ENCODE measurements at places on chromosomes 4 and X. TPM values are rescaled to one million over a fixed set of nuclear protein-coding genes. Genes with fewer than 3 reads are reported as not detected.

DNA sequence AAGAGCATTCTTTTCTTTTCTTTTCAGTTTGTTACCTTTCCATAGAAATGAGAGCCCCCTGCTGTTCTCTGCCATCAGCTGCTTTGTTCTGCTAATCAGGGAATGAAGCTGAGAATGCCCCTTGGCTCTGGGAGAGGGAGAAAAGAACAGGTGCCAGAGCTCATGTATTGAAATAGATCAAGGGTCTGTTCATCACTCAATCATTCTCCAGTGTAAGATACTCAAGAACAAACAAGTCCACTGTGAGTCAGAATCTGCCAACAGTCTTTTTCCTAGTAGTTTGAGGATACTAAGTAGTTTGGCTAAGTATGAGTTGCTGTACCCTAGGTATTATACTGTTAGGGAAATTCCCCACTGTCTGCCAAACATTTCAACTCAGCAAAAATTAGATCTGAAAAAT lies 144.3 kb downstream of the RTL3 start:
- DNase-seq, result no peak

- no peak for DNase-seq
Measured at GRCh38 chrX:37287741-37288444, 61.3 kb upstream of the PRRG1 start.

GRCh38 chrX:111123125-111123524 lies 27.1 kb downstream of the PAK3 start:
- no peak for DNase-seq

GRCh38 chr4:7710576-7711306 lies 228.9 kb downstream of the AFAP1 start:
- DNase-seq, result no peak

GRCh38 chr4:76013540-76013939 lies 6.2 kb upstream of the CXCL9 start:
- DNase-seq, result no peak

DNA sequence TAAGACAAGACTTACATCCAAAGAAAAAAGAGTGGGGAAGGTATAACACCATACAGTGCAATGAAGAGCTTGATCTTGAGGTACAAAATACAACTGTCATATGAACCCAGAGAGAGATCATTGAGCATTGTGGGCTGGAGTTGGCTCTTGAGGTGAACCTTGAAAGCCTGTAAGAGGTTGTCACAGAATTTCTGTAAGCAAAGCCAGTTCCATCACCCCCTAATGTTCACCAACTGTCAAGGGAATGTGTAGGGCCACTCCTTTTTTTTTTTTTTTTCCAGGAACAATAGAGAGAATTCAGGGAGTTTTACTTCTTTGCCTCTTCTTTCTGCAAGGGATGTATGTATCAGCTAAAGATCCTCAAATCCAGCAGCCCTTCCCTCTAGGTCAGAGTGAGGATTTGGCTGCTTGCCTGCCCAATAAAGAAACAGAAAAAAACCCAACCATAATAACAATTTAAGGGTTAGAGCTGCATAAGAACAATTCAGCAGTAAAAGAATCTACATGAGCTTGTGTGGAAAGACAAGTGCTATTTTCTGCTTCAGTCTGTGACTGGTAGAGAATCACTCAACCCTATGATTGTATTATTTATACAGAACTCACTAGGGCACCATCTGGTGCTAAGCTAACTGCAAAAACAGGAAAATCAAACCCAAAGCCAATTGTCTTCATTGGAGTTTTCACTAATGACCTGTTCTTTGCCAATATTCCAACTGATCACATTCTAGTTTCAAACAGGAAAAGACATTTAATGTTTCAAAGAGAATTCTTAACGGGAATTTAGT lies 217.5 kb upstream of the TEX13C start:
- no peak for DNase-seq

The MMAA gene
- total RNA-seq, result 12.4 TPM

DNA sequence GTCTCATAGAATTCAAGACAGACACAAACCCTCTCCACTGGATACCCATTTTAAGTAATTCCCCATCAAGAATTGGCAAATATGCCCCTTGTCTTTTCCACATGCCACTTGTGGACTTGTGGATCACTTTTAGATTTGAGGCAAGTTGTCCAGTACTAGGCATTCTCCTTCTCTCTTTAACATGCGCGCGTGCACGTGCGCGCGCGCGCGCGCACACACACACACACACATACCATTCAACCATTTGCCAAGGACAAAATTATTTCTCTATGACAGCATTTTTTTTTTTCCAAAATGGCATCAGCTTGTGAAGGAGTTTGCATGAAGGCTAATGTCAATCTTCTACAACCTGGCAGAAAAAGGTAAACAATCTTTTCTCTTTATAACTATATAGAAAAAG lies 1325.7 kb upstream of the IGFBP7 start:
- no peak for DNase-seq

GRCh38 chrX:116694046-116694445 lies 231.3 kb upstream of the CT83 start:
- no peak for DNase-seq

GRCh38 chr4:168129046-168129772 lies 36.9 kb downstream of the ANXA10 start:
- DNase-seq, result no peak

GRCh38 chrX:155246748-155247147 lies 17.5 kb downstream of the RAB39B start:
- no peak for DNase-seq

The SULT1B1 gene
- total RNA-seq, result 2.0 TPM

The BANK1 gene
- 0.51 TPM for total RNA-seq

The NUDT11 gene
- 0.65 TPM for total RNA-seq

GRCh38 chrX:126300401-126300800 lies 134.3 kb upstream of the DCAF12L2 start:
- DNase-seq, result no peak

The ARSJ gene
- total RNA-seq, result 0.23 TPM

- DNase-seq, result no peak
Measured at GRCh38 chr4:61275241-61275640, 75.1 kb downstream of the ADGRL3 start.

GRCh38 chr4:156733582-156733981 lies 238.0 kb downstream of the PDGFC start:
- DNase-seq, result no peak

The RAB39B gene
- total RNA-seq, result 9.8 TPM

- no peak for DNase-seq
Measured at GRCh38 chrX:88903989-88904718, 157.1 kb downstream of the CPXCR1 start.

DNA sequence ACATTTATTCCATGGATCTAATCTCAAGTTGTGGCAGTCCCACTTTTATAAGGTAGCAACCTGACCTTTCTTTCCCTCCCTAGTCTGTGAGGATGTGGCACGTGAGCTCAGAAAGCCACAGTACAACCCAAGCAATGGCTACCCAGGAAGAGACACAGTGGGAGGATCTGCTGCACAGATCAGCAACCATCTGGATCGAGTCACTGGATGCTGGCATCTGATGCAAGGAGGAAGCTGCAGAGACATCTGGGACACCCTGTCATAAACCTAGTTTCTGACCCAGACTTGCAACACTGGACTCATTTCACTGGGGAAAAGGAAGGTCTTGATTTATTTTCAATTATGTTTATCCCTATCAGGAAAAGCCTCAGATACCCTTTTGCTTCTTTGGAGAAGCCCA lies 327.1 kb downstream of the PAPSS1 start:
- no peak for DNase-seq

The POF1B gene
- not detected for total RNA-seq

The PALLD gene
- total RNA-seq, result 2.0 TPM

DNA sequence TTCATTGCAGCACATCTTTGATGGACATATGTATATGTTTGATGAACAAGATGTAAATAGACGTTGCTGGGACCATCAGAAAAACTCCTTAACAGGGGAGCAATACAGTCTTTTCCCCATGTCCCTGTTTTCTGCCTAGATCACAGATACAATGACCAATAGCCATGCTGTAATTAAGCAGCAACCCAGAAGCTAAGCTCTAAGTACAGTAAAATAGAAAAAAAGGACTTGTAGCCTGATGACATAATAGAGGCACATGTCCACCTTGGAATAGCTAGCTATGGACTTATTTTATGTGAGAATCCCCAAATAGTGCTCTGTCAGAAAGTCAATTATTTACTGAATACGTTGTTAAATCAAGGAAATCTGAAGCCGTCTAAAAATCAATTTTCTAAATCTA lies 14.9 kb downstream of the FAM13A start:
- DNase-seq, result no peak

The MAML3 gene
- total RNA-seq, result 4.6 TPM

The PACRGL gene
- total RNA-seq, result 11.3 TPM

The RAP2C gene
- 37.5 TPM for total RNA-seq

The PASD1 gene
- not detected for total RNA-seq

DNA sequence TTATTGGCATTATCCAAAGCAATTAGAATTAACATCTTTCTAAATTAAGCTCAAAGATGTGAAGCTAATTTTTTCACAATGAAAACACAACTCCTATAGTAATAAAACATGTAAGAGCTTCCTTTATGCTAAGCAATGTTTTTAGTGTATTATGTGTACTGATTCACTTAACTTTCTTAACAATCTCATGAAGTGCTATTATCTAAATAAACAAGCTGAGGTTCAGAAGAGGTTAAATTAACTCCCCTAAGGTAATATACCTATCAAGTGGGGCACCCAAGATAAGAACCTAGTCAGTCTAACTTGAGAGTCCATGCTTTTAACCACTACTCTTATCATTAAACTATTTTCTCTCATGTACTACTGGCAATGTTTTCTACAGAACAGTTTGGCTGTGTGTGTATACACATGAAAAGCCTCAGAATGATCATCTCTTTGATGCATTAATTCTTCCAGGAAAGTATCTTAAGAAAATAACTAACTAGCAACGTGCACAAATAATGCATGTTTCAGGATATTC lies 13.6 kb downstream of the G3BP2 start:
- no peak for DNase-seq

The TRIM60 gene
- not detected for total RNA-seq

- DNase-seq, result no peak
Measured at GRCh38 chrX:46793386-46794143, 34.6 kb upstream of the SLC9A7 start.

DNA sequence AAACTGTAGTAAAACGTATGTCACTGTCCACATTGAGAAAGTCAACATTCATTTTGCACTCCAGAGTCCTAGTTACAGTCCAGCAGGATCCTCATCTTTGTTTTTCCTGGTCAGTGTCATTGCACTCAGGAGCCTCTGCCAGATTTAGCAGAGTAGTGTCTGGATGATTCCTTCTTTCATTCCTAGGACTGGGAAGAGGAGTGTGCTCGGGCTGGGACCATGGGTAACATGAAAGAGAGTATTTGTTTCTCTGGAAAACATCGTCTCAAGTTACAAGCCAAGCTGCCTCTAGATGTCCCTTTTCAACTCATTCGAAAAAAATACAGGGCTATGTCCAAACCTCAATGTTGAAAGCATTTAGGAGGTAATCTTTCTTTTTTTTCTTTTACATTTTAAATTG lies 69.9 kb upstream of the TNIP3 start:
- no peak for DNase-seq

- DNase-seq, result no peak
Measured at GRCh38 chr4:168557658-168558057, 60.8 kb downstream of the PALLD start.

DNA sequence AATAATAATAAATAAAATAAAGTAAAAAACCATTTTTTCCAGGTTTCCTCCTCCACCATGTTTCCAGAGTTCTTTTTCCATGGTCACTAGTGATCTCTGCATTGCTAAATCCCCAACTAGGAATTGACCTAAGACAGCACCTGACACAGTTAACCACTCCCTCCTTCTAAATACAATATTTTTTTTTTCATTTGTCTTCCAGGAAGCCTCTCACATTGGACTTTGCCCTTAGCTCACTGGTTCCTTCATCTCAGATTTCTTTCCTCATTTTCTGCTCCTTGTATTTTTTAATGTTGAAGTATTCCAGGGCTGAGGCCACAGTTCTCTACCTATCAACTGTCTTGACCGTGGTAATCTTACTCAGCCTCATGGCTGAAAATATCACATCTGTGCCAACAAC lies 187.3 kb upstream of the FAM241A start:
- no peak for DNase-seq

GRCh38 chrX:75155447-75155826 lies 646 bp downstream of the ABCB7 start:
- DNase-seq, result no peak

- no peak for DNase-seq
Measured at GRCh38 chr4:22410645-22411247, 105.1 kb downstream of the ADGRA3 start.

DNA sequence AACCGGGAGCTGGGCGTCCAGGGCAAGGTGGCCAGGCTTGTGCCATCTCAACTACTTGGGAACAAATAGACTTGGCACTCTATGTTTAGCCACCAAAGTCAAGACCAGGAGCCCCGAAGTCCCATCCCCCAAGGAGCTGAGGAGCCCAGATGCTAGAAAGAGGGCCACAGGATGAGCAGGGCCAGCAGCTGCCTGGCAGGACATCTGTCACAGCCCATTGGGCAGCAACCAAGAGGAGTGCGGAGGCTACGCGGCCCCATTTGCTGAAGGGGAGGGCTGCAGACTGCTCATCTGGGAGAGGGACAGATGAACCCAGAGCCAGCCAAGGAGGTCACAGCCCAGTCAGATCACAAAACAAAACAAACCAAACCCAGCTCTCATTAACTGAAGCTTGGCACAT lies 22.9 kb upstream of the SOWAHD start:
- no peak for DNase-seq

- no peak for DNase-seq
Measured at GRCh38 chr4:95640311-95640710, 91.5 kb upstream of the UNC5C start.

GRCh38 chrX:1535241-1536041 lies 1.5 kb downstream of the P2RY8 start:
- DNase-seq, result peak; percentile 67

DNA sequence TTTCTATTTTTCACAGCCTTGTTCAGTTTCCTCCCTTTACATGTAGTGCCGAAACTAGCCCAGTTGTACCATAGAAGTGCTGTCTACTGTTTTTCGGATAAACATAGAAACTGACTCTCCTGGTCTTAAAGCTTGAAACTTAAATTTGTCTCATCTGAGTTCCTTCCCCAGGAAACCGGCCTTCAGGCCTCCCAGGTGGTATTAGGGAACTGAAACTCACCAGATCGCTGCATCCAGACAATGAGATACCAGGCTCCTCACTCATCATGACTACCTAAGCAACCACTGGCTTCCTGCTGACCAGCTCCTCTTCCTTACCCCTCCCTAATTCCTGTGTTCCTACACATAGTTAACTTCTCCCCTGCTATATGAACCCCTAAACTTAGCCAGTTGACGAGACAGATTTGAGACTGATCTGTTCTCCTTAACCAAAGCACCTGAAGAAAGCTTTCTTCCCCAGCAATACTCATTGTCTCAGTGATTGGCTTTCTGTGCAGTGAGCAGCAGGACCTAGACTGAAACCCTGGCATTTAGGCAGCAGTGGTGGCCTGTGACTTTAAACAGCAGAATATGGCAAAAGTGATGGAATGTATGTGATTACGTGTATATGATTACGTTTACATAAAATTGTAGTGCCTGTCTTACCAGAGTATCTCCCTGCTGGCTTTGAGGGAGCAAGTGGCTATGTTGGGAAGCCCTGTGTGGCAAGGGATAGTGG lies 959.1 kb upstream of the LCORL start:
- DNase-seq, result no peak

DNA sequence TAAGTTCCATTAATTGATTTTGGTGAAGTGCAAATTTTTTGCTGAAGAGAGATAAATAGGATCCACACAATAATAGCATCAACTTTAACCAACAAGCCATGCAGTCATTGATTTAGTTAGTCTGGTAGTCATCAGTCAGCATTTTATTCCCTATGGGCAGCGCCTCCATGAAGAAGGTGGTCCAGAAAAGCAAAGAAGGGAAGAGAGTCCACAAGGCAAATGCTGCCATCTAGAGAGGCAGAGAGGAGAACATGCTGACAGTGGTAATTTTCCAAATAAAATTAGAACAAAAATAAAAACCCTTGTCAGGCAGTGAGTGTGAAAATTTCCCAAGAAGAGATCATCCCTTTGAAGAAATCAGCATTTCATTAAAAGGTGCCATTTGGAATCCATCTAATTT lies 366.7 kb upstream of the FAM241A start:
- no peak for DNase-seq

All from activated naive CD8-positive, alpha-beta T cell treated with anti-CD3 and anti-CD28 coated beads, Interleukin-2, amount 10 ng/mL, durations not matched to agents 7 days and 5 days (primary cell).